ENCODE measurements at places on chromosomes 13 and 19.
A peak's percentile ranks its signal among the peaks of the same experiment; 100 is the strongest.

DNA sequence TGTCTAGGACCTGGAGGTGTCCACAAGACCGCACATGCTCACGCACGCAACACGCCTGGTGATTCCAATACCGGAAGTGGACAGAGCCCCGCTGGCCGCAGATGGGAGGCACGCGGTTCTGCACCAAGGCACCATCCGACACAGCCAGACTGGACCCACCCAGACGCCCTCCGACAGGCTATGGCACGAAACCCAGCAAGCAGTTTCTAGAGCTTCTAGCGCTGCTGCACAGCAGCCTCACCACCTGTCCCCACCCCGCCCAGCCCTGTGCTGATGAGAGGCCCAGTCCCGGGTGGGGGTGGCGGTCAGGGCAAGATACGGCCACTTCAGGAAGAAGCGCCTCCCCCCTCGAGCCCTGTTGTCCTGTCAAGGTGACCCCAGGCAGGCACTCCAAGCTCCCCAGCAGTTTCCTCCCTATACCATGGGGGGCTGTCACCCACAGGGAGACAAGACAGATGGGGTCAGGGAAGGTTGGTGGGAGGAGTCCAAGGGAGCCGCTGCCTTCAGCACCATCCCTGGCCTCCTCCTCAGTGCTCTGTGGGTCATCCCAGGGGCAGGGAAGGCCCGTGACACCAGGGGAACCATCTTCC is 11.3 kb downstream of the LSM4 start:
- no peak for DNase-seq

DNA sequence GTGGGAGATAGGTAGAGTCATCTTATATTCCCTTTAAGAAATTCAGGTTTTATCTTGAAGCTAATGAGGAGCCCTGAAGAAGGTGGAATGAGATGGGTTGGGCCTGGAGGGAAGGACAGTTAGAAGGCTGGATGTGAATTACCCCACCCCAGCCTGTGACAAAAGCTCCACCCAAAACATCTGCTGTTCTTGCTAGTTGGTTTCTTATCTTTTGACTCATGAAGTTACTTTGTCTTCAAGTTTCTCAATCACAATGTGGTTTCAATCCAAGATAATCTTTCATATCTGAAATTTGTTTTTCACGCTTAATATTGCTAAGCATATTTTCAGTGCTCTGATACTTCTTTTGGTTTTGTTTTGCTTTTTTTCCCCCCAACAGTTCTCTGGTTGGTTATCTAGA is 38.3 kb upstream of the HMGB1 start:
- DNase-seq: no peak

DNA sequence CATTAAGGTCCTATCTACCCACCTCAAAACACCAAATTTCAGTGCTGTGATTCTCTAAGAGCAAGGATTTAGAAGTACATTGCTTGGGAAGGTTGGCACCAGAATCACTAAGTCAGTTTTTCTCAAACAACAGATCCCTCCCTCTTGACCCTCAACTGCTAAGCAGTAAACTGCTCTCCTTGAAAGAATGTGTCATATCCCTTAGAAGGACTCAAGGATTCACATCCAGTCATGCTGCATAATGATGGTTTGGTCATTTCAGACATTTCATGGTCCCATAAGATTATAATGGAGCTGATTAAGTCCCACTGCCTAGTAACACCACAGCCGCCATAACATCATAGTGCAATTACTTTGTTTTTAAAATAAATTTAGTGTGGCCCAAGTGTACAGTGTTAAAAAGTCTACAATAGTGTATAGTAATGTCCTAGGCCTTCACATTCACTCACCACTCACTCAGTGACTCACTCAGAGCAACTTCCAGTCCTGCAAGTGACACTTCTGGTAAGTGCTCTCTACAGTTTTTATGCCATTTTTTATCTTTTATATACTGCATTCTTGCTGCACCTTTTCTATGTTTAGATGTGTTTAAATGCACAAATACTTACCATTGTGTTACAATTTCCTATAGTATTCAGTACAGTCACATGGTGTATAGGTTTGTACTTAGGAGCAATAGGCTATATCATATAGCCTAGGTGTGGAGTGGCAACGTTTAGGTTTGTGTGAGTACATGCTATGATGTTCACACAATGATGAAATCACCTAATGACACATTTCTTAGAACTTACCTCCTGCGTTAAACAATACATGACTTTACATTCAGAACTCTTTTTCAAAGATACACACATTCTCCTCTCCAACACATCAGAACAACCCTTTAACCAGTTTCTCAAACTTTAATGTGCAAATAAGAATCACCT is 15.7 kb upstream of the CCDC169 start:
- DNase-seq: no peak

GRCh38 chr19:2426611-2427428 is 566 bp downstream of the TIMM13 start:
- DNase-seq: peak; percentile 70

GRCh38 chr13:49904729-49905456 is 31.2 kb downstream of the SPRYD7 start:
- no peak for DNase-seq

DNA sequence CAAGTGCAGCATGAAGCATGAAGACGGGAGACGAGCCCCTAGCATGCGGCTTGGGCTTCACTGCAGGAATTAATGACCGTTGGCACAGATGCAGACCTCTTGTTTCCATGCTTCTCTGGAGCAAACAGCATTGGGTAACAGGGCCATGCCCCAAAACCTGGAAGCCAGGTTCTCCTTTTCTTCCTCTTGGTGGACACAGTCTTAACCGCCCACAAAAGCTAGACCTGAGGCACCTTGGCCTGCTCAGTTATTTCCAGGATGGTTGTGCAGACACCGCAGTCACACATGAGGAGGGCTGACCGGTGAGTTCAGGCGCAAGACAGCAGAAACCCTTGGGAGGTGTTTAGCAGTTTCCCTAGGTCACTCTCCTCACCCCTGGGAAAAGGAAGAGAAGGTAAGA is 133.9 kb upstream of the GJB6 start:
- no peak for DNase-seq

GRCh38 chr13:103210348-103210747 is 144.1 kb upstream of the SLC10A2 start:
- no peak for DNase-seq

GRCh38 chr13:111251646-111252445 is 68.6 kb upstream of the TEX29 start:
- DNase-seq: no peak

- DNase-seq: no peak
These were observed 122.7 kb downstream of the CYSLTR2 start for GRCh38 chr13:48776401-48776800.

- DNase-seq: no peak
These were observed 36.7 kb downstream of the CAPN12 start for GRCh38 chr19:38707512-38708114.

DNA sequence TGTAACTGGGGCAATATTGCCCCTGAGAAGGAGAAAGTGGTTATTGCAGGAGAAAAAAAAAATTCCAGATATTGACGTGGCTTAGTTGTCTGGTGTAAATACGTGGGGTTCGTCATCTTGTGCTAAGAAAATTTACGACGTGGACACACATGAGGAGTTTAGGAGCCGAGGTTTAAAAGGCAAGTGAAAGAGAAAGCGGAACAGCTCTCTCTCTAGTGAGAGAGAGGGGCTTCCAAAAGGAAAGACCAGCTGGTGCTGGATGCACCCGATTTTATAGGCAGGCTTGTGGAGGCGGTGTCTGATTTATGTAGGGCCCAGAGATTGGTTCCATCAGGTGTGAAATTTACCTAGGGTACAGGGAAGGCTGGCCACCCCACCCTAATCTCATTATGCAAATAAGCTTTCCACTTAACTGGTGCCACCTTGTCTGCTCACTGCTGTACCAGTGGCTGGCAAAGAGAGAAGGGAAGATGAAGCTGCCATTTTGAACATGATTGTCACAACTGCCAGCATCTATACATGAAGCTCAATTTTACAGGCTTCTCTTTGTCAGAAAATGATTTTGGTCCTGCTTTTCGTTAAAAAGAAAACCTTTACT is 845.1 kb downstream of the DACH1 start:
- DNase-seq: no peak

DNA sequence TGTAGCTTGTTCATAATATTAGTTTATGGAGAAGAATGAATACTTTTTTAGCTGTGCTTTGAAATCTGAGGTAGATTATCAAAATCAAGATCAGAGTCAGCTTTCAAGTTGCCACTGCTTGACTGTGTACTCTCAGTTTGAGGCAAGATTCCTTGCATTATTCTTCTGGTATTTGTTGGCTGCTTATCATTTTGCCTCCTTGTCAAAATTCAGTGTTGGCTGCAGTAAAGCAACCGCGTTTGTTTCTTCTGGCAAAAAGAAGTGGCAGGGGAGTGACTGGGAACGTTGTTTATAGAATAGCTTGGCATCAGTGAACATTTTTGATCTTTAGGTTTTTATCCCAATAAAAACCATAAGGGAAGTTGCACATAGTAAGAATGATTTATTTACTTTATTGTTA is 419.3 kb upstream of the GPC6 start:
- no peak for DNase-seq

DNA sequence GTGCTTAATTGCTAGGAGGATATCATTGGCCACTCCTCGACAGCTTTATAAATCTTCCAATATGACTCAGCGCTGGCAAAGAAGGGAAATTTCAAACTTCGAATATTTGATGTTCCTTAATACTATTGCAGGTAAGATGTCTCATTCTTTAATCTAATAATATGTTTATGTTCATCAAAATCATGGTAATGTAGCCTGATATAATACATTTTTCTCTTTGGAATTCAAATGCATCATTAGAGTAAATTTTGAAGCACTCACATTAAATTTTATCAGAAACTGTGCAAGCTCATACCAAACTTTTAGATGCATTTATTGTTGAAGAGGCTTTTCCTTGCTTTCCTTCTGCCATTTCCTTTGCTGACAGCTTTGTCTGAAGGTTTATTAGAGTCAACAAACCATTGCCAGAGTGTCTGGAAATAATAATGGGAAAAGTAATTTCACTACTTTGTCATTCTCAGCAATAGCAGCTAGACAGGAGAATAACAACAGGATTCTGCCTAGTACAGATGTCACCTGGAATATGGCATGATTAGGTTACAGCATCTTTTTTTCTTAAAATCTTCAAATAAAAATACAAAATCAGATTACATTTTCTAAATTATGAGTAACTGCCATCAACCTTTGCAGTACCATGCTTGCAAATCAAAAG is 78.6 kb upstream of the MAB21L1 start:
- no peak for DNase-seq

- DNase-seq: no peak
These were observed 124.6 kb downstream of the COL4A2 start for GRCh38 chr13:110431425-110432294.

- no peak for DNase-seq
These were observed 221.5 kb downstream of the RGCC start for GRCh38 chr13:41678848-41679247.

GRCh38 chr19:3983936-3984583 is 1.2 kb downstream of the EEF2 start:
- DNase-seq: no peak

GRCh38 chr19:58366585-58367430 is 4.3 kb upstream of the ZNF497 start:
- DNase-seq: no peak

GRCh38 chr19:51111606-51112005 is 3.4 kb upstream of the CTU1 start:
- DNase-seq: peak; percentile 30

- DNase-seq: no peak
These were observed 16.8 kb downstream of the SPART start for GRCh38 chr13:36329361-36329760.

- DNase-seq: no peak
These were observed 171.7 kb upstream of the MAB21L1 start for GRCh38 chr13:35648201-35648600.

DNA sequence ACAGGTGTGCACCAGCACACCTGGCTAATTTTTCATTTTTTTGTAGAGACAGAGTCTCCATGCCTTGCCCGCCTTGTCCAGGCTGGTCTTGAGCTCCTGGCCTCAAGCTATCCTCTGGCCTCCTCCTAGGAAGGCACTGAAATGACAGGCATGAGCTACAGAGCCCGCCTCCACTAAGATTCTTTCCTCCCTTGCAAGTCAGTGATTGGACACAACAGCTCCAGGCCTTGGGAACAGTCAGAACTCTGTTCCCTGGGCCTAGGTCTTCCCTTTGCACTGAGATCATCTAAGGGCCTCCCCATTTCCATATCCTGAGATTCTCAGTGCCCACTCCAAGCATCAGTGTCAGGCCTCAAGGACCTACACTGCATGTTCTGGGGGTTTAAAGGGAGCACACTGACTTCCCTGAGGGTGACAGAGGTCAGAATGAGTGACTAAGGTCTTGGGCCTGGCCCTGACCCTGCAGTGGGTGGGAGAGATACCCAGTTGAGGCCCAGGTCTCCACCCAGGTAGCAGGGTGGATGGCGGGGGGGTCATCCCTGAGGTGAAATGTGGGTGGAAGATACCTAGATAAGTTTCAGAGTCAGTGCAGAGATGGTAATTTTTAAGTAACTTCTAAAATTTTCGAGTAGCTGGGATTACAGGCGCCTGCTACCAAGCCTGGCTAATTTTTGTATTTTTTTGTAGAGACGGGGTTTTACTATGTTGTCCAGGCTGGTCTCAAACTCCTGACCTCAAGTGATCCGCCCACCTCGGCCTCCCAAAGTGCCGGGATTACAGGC is 17.3 kb upstream of the ERCC1 start:
- DNase-seq: no peak

DNA sequence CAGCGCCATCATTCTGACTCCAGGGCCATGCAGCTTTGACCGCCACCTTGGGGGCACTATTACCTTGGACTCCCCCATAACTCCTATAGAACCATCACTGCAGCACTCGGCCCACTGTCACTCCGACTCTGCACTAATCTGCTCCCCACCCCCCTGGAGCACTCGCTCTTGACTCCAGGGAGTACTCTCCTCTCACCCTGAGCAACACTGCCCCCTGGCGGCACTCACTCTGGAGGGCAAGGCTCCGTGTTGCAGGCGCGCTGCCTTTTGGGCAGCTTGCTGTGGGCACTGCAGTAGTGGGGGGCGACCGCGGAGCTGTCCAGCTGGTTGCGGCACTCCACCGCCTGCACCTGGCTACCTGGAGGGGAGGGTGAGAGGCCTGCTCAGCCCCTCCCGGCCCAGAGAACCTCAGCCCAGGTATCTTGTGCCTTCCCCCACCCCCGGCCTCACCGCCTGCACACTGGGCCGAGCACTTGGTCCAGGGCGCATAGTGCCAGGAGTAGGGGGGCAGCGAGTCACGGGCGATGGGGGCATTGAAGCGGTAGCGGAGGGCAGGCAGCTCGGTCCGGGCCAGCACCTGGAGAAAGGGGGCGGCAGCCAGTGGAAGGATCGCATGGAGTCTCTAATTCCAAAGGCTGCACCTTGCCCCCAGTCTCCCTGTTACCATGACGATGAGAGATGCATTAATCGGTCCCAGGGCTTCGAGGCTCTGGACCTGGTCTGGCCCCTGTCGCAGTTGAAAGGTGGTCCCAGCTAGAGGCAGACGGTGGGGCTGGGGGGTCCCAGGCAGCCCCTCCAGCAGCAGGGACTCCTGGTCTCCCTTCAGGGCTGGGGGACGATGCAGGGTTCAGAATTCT is 8.9 kb upstream of the MYO1F start:
- DNase-seq: peak; percentile 74

DNA sequence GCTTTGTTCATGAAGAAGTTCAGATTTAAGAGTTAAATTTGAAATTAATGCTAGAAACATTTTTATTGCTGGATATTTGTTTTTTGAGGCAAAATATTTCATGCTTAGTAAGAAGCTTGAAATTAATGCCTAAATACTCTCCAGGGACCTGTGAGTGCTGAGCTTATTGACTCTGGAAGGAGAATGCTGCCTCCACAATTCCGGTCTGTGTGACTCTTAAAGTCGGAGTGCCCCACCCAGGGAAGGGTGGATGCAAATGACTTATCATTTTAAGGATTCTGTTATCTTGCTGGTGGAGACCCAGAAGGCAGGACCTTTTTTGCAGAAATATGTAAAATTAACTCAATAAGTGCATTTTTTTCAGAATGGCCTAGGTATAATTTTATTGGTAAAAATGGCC is 143.8 kb upstream of the RXFP2 start:
- no peak for DNase-seq

Data from HEK293T (cell line).